ENCODE measurements at places on chromosomes 3 and 15.

GRCh38 chr3:36211652-36211999 lies 168.7 kb upstream of the STAC start:
- no peak for DNase-seq

DNA sequence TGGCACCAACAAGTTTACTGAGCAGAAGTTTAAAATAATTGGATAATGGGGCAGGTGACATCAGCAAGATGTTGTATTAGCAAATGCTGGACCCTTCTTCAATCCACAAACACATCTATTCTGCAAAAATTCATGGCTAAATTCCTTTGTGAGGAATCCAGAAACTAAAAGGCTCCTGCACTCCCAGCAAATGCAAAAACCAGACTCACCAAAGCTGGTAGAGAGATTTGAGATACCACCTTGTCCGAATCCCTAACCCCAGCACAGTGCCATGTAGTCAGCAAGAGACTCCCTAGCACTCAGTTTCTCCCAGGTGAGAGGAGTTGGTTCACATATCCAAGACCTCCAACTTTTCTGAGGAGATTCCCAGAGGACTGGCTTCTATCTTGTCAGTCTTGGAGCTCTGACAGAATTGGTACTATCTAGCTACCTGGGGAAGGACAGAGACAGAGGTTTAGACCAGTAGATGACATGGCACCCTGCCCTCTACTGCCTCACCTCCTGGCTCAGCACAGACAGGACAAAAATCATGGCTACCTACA lies 21.8 kb downstream of the GREM1 start:
- DNase-seq = no peak

DNA sequence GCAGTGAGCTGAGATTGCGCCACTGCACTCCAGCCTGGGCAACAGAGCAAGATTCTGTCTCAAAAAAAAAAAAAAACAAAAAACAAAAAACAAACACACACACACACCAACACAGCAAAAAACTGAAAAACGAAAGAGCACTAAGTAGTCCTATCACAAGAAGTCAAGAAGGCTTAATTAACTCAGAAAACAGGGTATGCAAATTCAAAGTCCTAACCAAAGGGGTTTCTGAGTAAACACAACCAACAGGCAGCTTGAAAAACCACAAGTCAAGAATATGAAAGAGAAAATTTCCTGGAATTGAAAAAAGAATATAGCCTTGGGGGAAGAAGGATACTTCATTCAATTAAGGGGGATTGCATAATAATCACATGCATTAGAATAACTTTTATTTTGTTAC lies 37.7 kb upstream of the PARP14 start:
- no peak for DNase-seq

DNA sequence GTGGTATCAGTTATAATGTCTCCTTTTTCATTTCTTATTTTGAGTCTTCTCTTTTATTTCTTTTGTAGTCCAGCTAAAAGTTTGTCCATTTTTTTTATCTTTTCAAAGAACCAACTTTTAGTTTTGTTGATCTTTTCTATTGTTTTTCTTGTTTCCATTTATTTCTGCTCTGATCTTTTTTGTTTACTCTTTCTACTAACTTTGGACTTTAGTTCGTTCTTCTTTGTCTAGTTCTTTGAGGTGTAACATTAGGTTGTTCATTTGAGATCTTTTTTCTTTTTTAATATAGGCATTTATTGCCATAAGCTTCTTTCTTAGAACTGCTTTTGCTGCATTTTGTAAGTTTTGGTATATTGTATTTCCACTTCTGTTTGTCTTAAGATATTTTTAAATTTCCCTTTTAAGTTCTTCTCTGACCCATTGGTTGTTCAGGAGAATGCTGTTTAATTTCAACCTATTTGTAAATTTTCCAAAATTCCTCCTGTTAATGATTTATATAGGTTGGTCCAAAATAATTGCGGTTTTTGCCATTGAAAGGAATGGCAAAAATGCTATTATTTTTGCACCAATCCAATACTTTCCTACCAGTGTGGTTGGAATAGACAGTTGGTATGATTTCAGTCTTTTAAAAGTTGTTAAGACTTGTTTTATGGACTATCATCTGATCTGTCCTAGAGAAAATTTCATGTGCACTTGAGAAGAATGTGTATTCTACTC lies 51.2 kb downstream of the KAT2B start:
- no peak for DNase-seq

Data from HTR-8/SVneo (cell line).